ENCODE measurements at places on chromosomes 5 and 9.
A peak's percentile ranks its signal among the peaks of the same experiment; 100 is the strongest.

GRCh38 chr5:65969539-65970393, 43.4 kb downstream of the ERBIN start:
- no peak for DNase-seq

DNA sequence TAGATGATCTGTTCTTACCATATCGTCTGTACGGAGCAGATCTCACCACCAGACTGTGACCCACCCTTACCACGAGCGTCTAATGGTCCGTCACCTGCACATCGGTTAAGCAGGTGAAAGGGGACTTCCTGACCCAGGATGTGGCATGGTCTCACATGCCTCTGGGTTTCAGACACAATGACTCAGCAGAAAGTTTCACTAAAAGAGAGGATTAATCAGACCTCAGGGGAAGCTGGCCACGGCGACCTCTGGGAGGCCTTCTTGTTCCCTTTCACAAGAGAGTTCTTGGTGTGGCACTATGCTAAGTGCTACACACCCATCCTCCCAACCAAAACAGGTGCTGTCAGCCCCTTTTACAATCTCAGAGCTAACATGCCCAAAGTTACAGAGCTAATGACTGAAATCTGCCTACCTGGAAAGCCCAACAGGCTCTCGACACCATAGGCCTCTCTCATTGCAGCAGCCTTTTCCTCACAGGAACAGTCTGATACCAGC, 41.6 kb downstream of the ADAMTS12 start:
- DNase-seq: no peak

DNA sequence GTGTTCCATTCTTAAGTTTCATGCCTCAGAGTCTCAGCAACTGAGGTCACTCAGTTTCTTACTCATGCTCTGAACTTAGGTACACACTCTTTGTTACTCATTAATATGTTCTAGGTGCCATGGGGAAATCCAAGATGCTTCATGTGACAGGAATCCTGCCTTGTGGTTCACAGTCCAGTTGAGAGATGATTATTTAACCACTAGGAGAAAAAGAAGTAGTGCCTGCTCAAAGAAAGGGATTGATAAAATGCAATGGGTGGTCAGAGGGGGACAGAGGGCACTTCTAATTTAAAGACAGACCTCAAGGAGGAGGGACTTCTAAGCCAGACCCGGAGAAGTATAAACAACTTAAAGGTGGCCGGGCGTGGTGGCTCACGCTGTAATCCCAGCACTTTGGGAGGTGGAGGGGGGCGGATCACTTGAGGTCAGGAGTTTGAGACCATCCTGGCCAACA, 69.0 kb downstream of the UGCG start:
- DNase-seq: no peak

GRCh38 chr5:14440582-14441431, 140.8 kb upstream of the OTULINL start:
- DNase-seq: peak; percentile 69

DNA sequence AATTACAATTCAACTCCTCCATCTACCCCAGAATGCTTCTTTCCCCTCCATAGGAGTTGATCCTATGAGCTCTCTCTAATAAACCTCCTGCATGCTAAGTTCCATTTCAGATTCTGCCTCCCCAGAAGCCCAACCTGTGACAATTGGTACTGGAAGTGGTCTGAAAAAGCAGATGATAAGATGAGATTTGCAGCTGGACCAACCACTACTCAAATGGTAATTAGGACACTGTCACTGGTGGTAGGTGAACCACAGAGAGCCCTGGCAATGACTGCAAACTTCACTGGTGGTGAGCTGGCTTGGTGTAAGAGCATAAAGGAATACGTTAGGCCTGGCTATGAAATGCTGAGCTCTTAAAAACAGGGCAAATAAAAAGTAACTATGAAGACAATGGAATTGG, 112.6 kb downstream of the ESM1 start:
- DNase-seq: no peak

Measured in NCI-H2227 treated with DMSO at 0.1 percent for 48 hours (cell line).